ENCODE measurements at places on chromosomes 3 and 15. TPM values are rescaled to one million over a fixed set of nuclear protein-coding genes. Genes with fewer than 3 reads are reported as not detected.

GRCh38 chr3:127755305-127755681, 67.0 kb downstream of the MGLL start:
- no peaks in the 10 kb centered on the region for H3K36me3 ChIP-seq
- H3K27me3 ChIP-seq, result no peaks in the 10 kb centered on the region
- H3K27ac ChIP-seq, result no peak overlapping the region
- DNase-seq, result no peak

DNA sequence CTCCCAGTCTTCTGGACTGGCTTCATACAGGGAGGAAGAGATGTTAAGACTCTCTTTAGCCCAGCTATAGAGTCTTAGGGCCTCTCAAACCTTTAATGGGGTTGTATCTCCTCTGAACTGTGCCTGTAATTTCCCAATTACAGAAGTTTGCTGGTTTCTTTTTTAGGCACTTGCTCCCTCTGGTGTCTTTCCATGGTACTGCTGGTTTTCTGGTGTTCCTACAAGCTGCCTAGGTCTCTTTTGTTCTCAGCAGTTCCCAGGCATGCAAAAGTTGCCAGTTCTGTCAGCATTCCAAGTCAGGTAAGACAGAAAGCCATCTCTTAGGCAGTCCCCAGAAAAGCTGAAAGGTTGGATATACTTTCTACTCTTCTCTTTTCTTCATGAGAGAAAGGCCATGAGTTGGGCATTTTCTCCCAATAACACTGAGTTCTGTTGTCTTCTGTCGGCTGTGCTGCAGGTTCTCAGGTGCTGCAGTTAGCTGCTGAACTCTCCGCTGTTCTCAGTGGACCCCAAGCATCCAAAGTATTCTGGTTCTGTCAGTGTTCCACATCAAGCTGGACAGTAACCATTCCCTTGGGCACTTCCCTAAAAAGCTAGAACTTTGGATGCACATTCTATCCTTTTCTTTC, 54.4 kb upstream of the EHHADH start:
- no peak overlapping the region for H3K27ac ChIP-seq
- no peaks in the 10 kb centered on the region for H3K4me1 ChIP-seq
- H3K27me3 ChIP-seq, result no peaks in the 10 kb centered on the region
- peak; percentile 31 for DNase-seq
- peaks cover 18% of the 10 kb centered on the region for H3K36me3 ChIP-seq

DNA sequence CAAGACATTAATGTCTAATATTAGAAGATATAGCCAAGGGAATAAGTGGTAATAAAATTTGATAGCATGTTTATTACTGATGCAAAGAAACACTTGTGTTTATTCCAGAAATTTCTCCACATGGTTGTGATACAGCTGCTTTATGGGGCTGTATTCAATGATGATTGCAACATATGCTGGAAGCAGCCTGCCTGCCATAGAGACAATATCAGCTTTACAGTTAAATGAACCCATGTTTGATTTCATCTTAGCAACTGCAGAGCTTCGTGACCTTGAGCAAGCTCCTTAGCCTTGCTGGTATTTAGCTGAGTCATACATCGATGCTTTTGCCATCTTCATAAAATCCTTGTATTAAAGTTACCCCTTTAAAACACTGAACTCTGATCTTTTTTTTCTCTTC, 168.1 kb upstream of the STAC start:
- H3K4me1 ChIP-seq, result peaks cover 9% of the 10 kb centered on the region
- H3K27ac ChIP-seq, result no peak overlapping the region
- no peak overlapping the region for H3K4me3 ChIP-seq
- H3K27me3 ChIP-seq, result no peaks in the 10 kb centered on the region

DNA sequence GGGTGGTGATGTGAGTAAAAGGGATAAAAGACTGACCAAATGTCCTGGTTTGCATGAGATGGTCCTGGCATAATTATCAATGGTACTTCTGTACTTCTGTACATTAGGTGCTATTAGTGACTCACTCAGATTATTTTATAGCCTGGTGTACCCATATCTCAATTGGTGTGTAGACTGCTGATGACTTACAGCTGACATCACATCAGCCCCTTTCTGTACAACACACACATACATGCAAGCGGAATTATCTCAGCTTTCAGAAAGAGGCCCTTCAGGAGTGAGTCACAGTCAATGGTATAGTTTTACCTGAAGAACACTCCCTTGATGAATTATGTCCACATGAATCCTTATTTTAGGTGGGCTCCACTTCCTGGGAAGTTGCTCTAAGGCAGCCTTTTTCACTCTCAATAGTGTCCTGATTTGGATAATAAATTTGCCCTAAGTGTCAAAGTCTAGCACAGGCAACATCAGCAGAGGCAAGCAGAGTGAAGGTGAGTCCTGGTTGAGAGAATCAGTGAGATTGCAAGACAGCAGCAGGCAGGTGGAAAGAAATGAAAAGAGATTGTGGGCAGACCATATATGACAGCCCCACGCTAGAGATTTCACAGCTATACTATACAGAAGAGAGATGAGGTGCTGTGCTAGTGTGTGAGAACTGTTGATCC, 137.0 kb downstream of the ZPLD1 start:
- no peak overlapping the region for H3K27ac ChIP-seq
- no peaks in the 10 kb centered on the region for H3K36me3 ChIP-seq
- no peaks in the 10 kb centered on the region for H3K4me1 ChIP-seq
- DNase-seq, result no peak
- no peaks in the 10 kb centered on the region for H3K27me3 ChIP-seq
- H3K4me3 ChIP-seq, result no peak overlapping the region

DNA sequence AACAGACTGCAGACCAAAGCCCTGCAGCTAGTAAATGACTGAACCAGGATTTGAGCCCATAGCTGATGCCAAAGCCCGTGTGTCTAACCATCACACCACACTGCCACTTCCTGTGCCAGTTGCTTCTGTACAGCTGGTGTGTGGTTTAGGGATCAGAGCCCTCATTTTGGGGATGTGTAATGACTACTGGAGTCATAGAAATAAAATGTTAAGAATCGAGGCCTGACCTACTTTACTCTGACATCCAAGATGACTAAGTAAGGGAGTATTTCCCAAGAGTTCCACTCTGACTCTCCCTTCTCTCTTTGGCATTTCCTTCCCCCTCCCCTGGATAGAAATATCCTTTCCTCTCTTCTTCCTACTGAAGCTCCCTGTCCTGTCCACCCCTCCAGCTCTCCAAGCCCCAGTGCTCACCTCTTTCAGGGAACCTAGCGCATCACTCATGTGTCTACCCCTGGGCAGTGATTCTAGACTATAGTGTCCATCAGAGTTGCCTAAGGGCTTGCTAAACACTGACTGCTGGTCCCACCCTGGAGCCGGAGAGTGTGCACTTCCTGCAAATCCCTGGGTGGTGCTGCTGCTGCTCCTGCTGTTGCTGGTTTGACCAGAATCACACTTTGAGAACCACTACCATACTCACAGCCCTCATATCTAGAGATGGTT, 53.8 kb downstream of the MGLL start:
- peaks cover 4% of the 10 kb centered on the region for H3K36me3 ChIP-seq
- no peak overlapping the region for H3K4me3 ChIP-seq
- peak; percentile 91 for DNase-seq
- H3K27me3 ChIP-seq, result no peaks in the 10 kb centered on the region

DNA sequence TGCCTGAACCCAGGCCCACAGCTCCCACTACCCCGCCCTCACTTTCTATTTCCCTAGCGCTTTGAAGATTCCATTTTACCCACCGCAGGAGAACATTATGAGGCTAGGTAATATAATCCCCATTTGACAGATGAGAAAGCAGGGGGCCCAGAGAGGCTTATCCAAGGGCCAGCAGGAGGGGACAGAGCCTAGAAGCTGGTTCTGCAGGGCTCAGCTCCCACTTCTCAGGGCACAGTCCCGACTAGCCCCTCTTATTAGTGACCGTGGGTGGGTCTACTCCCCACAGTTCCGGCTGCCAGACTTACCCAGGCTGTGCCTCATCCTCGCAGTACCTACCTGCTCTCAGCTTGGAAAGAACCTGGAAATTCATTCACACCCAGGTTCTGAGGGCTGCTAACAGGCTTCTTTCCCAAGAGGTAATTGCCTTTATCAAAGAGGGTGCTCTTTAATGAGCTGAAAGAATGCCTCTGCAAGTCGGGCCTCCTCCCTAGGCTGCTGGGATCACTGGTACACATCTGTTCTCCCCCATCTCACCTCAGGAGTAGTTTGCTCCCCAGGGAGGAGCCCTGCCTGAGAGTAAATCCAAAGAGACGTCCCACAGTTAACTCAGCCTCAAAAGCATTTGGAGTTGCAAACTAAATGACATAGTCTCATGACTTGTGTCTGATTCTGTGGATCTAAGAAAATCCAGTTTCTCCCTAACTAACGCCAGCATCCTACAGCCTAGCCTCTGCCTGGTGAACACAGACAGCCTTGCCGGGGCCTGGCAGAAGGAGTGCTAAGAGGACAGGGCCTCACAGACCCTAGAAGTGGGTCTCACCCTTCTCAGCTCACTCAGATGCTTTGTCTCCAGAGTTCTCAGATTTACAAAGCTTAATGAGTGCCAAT, 125.0 kb downstream of the CHSY1 start:
- no peak overlapping the region for H3K4me3 ChIP-seq
- peaks cover 72% of the 10 kb centered on the region for H3K4me1 ChIP-seq

DNA sequence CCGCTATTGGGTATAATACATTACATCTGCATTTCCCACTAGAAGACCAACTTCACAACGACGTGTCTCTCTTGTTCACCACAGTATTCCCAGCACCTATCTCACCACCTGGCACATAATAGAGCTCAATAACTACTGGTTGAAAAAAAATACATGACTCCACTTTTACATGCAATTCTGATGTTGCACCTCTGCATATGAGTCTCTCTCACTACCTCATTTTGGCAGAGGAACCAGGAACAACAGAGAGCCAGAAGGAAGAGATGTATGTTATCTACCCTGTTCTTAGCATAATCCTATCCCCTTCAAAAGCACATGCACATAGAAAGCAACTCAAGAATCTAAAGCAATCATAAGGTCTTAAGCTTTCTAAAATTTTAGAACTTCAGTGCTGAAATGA, 61.6 kb downstream of the SHQ1 start:
- H3K4me1 ChIP-seq, result no peaks in the 10 kb centered on the region
- H3K27me3 ChIP-seq, result no peaks in the 10 kb centered on the region
- no peak for DNase-seq
- no peak overlapping the region for H3K4me3 ChIP-seq

DNA sequence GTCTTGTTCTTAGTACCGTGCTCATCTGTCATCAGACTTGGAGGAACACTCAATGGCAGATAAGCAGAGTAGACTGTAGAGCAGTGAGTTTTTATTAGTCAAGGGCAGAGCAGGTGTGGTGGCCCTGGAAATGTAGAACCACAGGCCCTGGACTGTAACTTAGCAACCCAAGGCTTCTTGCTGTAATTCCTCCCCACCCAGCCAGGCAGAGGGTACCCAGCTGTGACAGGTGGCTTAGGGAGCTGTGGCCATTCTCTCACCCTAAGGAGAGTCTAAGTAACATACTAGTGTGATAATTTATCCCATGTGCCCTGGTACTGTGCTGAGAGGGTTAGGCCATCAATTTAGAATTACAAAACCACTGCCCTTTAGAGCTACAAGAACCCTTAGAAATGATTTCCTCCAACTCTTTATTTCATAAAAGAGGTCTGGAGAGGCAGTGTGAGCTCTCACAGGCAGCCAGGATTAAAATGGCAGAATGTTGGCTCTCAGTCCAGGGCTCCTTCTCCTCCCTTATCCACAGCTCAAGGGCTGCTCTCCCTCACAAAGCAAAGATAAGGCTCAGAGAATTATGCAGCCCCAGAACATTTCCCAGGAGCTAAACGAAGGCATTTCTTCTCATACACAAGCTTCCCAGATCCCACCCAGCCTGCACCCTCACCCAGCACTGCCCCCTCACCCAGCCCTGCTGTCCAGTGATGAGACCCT, 3.0 kb downstream of the POMGNT2 start:
- no peak for DNase-seq
- H3K4me1 ChIP-seq, result 0 out of 2 replicates have a peak, but pooled peaks cover 3% of the 10 kb centered on the region
- 0 out of 2 replicates have a peak, but pooled peaks cover 3% of the 10 kb centered on the region for H3K27me3 ChIP-seq
- H3K27ac ChIP-seq, result no peak overlapping the region

GRCh38 chr15:83928392-83928734, 274.4 kb downstream of the ADAMTSL3 start:
- no peak overlapping the region for H3K27ac ChIP-seq
- no peaks in the 10 kb centered on the region for H3K27me3 ChIP-seq
- DNase-seq, result no peak
- no peaks in the 10 kb centered on the region for H3K36me3 ChIP-seq
- H3K4me1 ChIP-seq, result no peaks in the 10 kb centered on the region

GRCh38 chr3:75727985-75728384, 57.4 kb downstream of the ZNF717 start:
- no peaks in the 10 kb centered on the region for H3K4me1 ChIP-seq
- H3K27me3 ChIP-seq, result no peaks in the 10 kb centered on the region
- H3K36me3 ChIP-seq, result no peaks in the 10 kb centered on the region

DNA sequence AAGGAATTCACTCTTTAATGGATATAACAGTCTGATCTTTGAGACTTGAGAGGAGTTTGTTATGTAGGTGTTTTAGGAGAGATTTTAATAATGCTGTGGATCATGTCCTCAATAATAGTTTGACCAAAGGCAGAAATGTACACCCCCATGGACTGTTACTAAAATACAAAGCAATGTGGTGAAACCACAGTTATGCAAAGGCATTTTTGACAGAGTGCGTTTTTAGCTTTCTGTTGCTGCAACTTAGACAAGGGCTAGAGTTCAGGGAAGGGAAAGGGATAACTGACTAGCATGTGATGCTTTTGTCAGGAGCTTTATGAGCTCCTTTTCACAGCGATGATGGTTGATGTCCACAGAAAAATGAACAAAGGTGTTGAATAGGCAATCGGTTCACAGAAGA, 3.6 kb upstream of the STARD5 start:
- peaks cover 48% of the 10 kb centered on the region for H3K4me1 ChIP-seq
- no peaks in the 10 kb centered on the region for H3K36me3 ChIP-seq
- H3K4me3 ChIP-seq, result no peak overlapping the region
- peak overlapping the region; percentile 83 for H3K27ac ChIP-seq
- H3K27me3 ChIP-seq, result no peaks in the 10 kb centered on the region

- no peak for DNase-seq
- no peaks in the 10 kb centered on the region for H3K27me3 ChIP-seq
- H3K4me3 ChIP-seq, result no peak overlapping the region
- no peaks in the 10 kb centered on the region for H3K4me1 ChIP-seq
- H3K36me3 ChIP-seq, result no peaks in the 10 kb centered on the region
Measured at GRCh38 chr15:42404461-42405235, 45.3 kb downstream of the CAPN3 start.

- no peaks in the 10 kb centered on the region for H3K4me1 ChIP-seq
- DNase-seq, result no peak
- H3K27me3 ChIP-seq, result no peaks in the 10 kb centered on the region
- H3K4me3 ChIP-seq, result no peak overlapping the region
Measured at GRCh38 chr15:46701346-46701745, 1016.0 kb upstream of the SEMA6D start.

DNA sequence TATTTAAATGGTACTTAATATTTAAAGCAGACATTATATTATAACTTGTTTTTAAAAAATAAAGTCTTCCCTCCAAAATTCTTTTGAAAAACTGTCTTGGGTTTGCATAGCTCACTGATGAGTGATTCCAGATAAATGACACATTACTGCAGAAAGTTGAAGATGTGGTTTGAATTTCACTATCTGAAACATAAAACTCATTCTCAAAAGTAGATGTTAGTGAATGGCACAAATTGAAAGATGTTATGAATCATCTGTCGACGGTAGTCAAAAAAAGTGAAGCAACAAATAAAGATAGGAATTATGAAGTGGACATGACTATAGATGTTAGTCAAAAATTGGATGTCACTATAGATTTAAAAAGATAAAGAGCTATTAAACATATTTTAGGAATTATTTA, 280.5 kb downstream of the GAP43 start:
- no peak overlapping the region for H3K27ac ChIP-seq
- no peaks in the 10 kb centered on the region for H3K36me3 ChIP-seq
- no peaks in the 10 kb centered on the region for H3K27me3 ChIP-seq
- no peaks in the 10 kb centered on the region for H3K4me1 ChIP-seq
- DNase-seq, result no peak

Gene SYNM
- total RNA-seq, result 71.3 TPM

Gene C3orf85
- not detected for total RNA-seq

Gene CFAP100
- not detected for total RNA-seq

Gene ATP13A4
- total RNA-seq, result not detected

Gene GOLGA6L7
- not detected for total RNA-seq

Gene SPCS1
- total RNA-seq, result 94.7 TPM

Data from SJSA1 (cell line).